ENCODE measurements at places on chromosomes 5 and 9.

DNA sequence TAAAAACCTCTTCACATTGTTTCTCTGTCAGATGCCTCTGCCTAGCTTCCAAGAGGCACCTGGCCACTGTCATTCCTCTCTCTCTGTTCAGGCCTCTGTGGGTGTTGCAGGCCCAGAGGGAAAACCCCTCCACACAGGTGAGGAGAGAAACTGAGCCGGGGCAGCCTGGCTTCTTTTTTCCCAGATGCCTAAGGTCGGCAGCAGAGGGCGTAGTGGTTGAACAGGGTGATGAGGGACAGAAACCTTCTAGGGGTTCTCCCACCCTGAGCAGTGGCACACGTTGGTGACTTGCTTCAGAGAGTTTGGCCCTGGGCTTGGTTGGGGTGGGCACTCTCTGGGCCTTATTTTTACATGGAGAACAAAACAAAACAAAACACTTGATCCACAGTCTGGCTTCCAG is 12.2 kb downstream of the IL9 start:
- no peak for DNase-seq

DNA sequence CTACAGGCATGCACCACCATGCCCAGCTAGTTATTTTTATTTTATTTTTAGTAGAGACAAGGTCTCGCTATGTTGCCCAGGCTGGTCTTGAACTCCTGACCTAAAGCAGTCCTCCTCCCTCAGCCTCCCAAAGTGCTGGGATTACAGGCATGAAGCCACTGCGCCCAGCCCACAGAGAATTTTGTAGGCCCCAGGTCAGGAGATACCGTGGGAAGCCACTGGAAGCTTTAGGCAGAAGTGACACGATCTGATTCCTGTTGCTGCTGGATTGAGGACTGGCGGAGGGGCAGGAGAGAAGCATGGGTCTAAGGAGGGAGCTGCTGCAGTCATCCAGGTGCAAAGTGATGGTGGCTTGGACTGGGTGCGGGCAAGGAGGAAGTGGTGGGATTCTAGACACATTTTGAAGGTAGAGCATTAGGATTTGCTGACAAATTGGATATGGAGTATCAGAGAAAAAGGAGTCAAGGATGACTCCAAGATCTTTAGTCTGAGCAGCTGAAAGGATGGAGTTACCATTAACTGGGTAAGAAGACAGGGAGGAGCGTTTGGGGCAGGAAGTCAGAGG is 20.7 kb downstream of the TCF7 start:
- DNase-seq, result no peak

DNA sequence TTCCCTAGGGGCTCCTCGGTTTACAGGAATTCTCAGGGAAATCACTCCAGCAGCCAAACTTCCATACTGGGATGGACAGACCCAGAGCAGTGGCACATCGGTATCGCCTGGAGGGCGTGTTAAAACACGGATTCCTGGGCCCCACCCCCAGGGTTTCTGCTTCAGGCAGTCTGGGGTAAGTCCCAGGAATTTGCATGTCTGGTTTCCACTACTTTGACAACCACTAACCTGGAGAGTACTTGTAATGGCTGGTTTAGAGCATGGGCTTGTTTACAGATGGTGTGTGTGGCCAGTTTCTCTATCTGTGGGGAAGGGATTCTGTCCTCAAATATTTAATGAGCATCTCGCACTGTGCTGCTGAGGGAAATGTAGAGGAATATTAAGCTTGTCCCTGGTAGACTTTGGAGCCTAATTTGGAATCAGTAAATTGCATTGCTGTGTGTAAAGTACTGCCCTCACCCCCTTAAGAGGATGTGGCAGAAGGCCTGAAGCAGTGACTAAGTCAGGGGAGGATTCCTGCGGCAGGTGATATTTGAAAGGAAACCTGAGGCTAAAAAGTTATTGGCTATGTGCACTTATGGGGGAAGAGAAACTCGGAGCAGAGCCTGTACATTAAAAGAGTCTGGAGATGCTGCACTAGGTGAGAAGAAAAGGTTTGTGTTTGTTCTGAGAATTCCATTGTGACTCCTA is 18.6 kb upstream of the TJP2 start:
- DNase-seq, result no peak

- DNase-seq, result no peak
Measured at GRCh38 chr5:116673453-116673852, 98.8 kb upstream of the SEMA6A start.

DNA sequence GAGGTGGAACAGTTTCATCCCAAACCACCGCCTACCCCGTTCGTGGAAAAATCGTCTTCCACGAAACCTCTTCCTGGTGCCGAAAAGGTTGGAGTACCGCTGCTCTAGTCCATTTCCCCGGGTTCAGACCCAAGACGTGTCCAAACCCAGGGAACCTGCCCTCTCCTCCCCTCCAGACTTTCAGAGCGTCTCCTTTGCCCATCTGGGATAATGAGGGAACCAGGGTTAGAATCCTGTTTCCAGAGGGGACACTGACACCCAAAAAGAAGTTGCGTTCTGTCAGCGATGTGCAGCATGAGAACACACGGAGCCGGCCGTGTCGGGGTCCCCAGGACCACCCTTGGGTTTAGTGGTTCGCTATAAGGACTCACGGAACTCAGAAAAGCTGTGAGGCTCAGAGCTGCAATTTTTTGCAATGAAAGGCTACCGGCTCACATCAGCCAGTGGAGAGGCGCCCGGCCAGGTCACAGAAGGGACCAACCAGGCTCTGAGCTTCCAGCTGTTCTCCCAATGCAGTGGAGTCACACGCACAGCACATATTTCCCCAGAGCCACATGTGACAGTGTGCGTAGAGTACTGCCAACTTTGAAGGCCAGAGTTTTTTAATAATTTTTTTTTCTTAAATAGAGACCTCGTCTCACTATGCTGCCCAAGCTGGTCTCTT is 19.4 kb downstream of the LAMC3 start:
- DNase-seq, result no peak

DNA sequence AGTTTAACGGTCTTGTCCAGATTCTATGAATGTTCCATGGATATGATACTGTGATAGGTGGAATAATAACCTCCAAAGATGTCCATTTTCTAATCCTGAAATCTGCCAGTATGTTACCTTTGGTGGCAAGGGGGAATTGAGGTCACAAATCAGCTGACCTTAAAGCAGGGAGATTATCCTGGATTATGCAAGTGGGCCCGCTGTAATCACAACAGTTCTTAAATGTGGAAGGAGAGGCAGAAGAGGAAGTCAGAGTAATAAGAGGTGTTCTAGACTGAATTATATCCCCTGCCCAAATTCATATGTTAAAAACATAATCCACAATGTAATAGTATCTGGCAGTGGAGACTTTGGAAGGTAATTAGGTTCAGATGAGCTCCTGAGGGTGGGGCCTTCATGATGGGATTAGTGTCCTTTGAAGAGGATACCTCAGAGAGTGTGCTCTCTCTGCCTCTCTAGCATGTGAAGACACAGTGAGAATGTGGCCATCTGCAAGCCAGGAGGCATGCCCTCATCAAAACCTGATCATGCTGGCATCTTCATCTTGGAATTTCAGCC is 47.6 kb upstream of the ZFAND5 start:
- peak; percentile 35 for DNase-seq

DNA sequence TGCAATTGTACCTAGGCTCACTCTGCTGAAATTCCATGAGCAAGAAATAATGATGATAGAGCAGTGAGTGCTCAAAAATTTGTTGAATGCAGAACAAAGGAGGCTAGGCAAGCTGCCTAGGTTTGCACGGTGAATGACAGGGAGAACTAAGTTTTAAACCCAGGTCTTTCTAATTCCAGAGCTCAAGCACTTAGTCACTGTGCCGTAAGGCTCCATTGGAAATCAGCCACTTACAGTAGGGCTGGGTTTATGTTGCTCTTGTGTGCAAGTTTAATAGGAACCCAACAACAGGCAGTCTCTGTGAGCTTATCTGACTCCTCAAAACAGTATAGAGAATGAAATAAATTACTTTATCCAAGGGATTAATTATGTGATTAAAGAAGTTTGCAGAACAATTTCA is 147.0 kb downstream of the CSNK1G3 start:
- DNase-seq, result no peak

- no peak for DNase-seq
Measured at GRCh38 chr9:32468740-32469139, 57.3 kb downstream of the RIGI start.

- no peak for DNase-seq
Measured at GRCh38 chr5:18563853-18564252, 929.6 kb downstream of the TAF11L14 start.

GRCh38 chr9:85443190-85443598 is 298.6 kb downstream of the AGTPBP1 start:
- DNase-seq, result no peak

DNA sequence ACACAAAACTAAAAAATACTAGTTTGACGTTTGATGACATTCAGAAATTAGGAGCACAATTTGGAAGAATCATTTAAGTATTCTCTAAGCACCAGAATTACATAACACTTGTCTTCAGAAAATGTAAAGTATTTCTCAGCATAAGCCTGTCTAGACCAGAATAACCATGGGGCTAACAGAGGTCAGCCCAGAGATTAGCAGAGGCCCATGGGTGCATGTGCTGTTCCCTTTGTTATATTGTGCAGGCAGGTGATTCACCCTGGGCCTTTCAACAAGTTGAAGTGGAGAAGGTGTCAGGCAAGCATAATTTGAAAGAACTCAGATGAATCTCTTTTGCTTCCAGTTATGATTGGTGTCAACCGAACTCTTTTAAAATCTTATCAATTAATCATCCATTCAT is 227.9 kb downstream of the LURAP1L start:
- DNase-seq, result no peak

- DNase-seq, result no peak
Measured at GRCh38 chr9:70035691-70036090, 8.0 kb upstream of the MAMDC2 start.

DNA sequence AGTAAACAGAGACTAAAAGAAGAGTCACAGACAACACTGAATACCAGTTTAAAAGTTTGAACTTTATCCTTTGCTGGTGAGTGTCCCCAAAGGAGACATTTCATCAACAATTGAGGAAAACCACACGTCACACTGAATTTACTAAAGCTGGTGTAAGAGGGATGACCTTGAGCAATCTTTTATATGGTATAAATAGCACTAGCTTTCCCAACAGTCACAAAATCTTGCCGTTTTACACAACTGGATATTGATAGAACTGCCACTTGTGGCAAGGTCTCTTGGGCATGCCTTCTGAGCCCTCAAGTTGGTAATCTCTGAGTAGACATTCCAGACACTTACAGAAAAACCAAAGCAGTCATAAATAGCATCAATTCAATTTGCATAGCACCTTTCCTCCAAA is 311.5 kb upstream of the TARS1 start:
- no peak for DNase-seq

GRCh38 chr5:168808051-168808616 is 229.0 kb upstream of the PANK3 start:
- DNase-seq, result no peak

DNA sequence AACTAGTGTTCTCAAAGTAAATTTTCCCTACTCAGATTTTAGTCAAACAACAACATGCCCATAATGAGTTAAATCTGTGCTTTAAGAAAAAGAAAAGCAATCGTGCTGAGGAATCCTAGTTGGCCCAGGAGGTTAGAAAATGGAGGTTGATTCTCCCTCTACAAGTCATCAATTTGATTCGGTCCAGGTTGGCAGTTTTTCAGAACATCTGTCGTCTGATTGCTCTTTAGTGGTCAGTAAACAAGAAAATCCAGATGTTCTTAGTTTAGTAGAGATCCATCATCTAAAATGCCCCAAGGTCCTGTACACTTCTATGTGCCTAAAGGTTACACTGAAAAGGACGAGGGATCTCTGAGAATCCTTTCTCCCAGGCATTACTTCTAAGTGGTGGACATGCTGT is 659.2 kb downstream of the MTRR start:
- no peak for DNase-seq

DNA sequence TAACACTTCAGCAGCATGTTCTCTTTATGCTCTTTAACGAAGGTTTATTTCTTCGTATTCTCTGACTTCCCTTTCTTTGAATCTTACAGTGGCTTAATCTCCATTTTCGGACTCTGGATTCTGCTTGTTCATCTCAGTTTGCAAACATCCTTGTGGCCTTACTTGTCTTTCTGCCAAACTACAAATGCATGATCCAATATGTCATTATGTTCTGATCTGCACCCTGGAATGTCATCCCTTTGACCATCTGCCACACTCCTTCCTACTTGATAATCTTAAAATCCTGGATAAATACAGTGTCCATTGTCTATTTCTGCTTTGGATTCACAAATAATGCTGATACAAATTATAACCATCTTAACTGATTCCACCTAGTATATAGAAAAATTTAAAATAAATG is 499.2 kb downstream of the CDH18 start:
- DNase-seq, result no peak

DNA sequence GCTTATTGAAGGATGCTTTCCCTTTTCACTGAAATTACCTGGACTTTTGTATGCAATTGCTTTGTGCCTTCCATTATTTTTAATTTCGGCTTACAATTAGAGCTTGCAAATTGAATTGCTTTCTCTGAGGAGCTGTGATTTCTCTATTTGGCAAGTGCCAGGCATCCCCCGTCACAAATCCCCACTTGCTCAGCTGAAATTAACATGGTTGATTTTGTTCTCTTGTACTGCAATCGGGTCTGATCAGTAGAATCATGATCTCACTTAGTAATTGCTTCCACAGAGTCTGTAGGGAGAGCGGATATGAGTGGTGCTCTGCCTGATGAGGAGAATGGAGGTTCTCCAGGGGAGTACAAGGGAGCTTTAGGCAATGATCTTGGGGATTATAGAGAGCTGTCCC is 495.5 kb upstream of the SGCD start:
- DNase-seq, result no peak

DNA sequence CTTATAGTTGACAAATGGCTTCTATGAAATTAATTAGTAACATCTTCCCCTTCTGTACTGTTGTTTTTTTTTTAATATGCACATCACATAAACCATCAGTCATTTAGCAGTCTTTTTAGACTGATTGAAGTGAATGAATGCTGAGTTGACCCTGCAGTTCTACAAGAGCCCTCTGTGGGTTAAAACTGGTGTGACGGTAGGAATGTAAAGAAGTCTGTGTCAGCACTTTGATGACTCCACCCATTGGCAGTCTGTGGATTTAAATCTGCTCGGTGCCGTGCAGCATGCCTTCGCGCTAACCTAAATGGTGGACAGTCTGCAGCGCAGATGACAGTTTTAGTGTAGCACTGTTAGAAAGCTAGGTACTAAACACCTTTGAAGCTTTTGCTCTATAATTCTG is 3.1 kb downstream of the GTF3C4 start:
- peak; percentile 25 for DNase-seq

GRCh38 chr5:68698025-68698940 is 395.5 kb upstream of the SLC30A5 start:
- no peak for DNase-seq

- DNase-seq, result no peak
Measured at GRCh38 chr9:131813116-131813515, 73.2 kb upstream of the RAPGEF1 start.

- no peak for DNase-seq
Measured at GRCh38 chr5:146368137-146368536, 29.5 kb downstream of the POU4F3 start.
